ENCODE measurements at places on chromosomes 7 and 10.

- no peak for DNase-seq
These were observed 127.0 kb downstream of the SRPK2 start for GRCh38 chr7:105261689-105262088.

- no peak for DNase-seq
These were observed 63.2 kb upstream of the FHIP2A start for GRCh38 chr10:114758331-114758730.

- no peak for DNase-seq
These were observed 69.0 kb upstream of the NPVF start for GRCh38 chr7:25297278-25297677.

DNA sequence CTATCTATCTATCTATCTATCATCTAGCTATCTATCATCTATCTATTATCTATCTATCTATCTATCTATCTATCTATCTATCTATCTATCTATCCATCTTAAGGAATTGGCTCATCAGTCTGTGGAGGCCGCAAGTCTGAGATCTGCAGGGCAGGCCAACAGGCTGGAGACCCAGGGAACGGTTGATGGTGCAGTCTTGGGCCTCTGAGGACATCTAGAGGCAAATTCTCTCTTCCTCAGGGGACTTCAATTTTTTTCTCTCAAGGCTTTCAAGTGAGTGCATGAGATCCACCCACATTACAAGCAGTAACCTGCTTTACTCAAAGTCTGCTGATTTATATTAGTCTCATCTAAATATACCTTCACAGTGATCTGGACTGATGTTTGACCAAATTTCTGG is 197.0 kb downstream of the GLRX3 start:
- no peak for DNase-seq

DNA sequence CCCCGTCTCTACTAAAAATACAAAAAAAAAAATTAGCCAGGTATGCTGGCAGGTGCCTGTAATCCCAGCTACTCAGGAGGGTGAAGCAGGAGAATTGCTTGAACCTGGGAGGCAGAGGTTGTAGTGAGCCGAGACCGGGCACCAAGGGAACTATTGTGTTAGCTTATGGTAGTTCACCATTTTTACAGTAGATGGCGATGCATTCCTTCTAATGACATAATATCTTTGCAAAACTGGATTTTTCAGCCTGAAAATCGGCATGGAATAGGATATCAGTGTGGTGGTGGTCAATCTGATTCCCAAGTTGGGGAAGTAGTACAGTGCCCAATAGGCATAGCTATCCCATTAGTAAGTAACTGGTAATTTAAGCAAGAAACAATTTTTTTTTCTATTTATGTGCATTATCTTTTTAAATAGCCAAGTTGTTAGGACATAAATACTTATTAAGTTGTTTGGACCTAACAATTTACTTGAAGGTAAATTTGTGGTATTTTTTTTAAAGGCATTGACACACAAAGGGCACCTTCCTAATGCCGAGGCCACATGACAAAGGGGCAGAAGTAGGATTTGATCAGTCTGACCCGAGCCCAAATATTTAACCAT is 17.6 kb upstream of the IMPDH1 start:
- no peak for DNase-seq

DNA sequence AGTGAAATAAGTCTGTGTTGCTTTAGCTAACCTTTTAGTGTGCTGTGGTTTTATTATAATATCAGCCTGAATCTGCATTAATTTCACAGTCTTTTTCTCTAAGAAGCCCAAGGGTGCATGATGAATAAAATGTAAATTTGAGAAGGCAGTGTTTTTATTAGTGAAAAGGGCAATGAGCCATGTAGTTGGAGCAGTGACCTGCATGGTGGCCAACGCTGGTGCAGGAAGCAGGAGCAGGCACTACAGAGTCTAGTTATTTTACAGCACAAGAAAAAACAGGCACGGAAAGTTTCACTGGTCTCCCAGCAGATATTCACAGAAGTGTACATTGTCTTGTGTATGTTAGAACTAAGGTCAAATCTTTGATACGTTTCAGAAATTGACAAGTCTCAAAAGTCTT is 247.8 kb downstream of the CELF2 start:
- DNase-seq: no peak

- DNase-seq: no peak
These were observed 891.2 kb downstream of the PCDH15 start for GRCh38 chr10:53909791-53910190.

- DNase-seq: no peak
These were observed 13.5 kb downstream of the PTPN12 start for GRCh38 chr7:77550586-77550985.

GRCh38 chr10:1186683-1186990 is 130.5 kb downstream of the WDR37 start:
- DNase-seq: no peak

- DNase-seq: no peak
These were observed 959 bp downstream of the PVRIG start for GRCh38 chr7:100220586-100221230.

- DNase-seq: no peak
These were observed 186.8 kb downstream of the COBL start for GRCh38 chr7:51129527-51130472.

GRCh38 chr7:5638994-5639393 is 142.5 kb downstream of the RNF216 start:
- DNase-seq: no peak

- no peak for DNase-seq
These were observed 21.8 kb upstream of the HIPK2 start for GRCh38 chr7:139799586-139799985.

GRCh38 chr10:50275650-50276235 is 24.4 kb upstream of the ASAH2 start:
- DNase-seq: peak; percentile 53

DNA sequence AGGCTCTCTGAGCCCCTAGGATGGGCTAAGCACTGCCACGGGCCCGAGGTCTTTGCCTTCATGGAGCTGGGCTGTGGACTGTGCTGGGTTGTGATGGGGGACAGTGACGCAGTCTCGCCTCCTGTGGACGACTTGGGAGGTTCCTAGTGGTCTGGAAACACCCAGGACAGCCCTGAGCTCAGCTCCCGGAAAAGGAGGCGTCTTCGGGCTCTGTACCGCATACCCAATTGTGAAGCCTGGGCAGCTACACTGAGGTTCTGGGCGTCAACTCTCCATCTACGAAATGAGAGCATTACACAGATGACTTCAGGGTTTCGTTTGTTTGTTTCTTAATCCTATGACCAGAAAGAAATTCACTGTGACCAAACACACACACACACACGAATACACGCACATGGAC is 79.6 kb upstream of the KAT6B start:
- DNase-seq: peak; percentile 22

DNA sequence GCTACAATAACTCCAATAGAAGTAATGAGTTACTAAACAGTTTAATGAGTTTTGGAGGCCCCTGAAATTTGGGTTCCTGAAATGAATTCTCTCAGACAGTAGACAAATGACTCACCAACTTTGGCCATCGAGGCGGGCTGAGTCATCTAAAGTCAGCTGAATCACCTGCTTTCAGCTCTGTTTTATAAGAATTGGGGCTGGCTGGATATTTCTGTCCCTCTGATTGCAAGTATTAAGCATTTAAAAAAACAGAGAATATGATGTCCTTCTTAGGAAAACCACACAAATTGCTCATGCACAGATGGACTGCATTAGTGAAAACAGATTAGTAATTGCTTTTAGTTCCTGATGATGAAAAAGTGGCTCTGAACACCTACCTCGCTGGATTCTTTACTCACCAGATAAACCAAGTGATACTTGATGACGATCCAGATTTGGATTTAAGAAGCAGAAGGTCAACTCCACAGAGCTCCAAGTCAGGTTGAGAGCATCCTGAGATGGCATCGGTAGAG is 59.1 kb downstream of the ZNF365 start:
- no peak for DNase-seq

- no peak for DNase-seq
These were observed 229.7 kb downstream of the CDK14 start for GRCh38 chr7:90825779-90826178.

DNA sequence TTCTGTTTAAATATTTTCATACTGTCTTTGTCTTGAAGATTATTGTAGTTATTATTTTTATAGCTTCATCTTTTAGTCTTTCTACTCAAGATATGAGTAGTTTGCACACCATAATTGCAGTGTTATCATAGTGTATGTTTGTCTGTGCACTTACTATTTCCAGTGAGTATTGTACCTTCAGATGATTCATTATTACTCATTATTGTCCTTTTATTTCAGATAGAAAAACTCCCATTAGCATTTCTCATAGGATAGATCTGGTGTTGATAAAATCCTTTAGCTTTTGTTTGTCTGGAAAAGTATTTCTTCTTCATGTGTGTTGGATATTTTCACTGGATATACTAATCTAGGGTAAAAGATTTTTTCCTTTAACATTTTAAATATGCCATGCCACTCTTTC is 646.2 kb upstream of the GRM3 start:
- DNase-seq: no peak

DNA sequence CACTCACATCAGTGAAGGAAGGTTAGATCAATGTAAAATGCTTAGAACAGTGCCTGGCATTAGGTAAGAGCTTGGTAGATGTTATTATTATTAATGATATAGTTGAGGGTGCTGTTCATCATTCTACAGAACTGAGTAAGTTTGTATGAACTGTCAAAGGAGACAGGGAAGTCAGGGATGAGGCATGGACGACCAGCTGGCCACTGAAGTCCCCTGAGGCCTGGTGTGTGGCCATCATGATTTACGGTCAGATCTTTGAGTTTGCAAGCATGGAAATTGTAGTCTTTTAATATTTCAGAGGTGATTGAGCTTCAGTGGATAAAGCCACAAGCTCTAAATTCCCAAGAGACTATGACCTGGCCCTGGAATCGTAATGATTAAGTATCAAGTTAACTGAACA is 6.9 kb downstream of the ARMC3 start:
- no peak for DNase-seq

DNA sequence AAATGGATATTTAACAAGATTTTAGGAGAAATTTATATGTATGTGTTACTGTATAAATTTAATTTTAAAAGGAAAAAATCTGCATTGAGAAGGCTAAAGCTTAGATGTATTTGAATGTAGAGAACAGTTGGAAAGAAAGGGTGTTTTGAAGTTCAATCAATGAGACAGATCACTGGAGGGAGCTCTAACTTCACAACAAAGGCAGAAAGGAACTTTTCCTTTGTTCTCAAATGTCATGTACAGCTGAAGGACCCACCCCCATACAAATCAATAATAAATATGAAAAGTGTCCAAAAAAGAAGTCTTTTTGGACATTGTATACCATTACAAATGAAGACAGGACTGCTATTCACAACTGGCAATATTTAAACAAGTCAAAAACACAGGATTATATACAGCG is 403.4 kb downstream of the DNAJB9 start:
- DNase-seq: no peak

DNA sequence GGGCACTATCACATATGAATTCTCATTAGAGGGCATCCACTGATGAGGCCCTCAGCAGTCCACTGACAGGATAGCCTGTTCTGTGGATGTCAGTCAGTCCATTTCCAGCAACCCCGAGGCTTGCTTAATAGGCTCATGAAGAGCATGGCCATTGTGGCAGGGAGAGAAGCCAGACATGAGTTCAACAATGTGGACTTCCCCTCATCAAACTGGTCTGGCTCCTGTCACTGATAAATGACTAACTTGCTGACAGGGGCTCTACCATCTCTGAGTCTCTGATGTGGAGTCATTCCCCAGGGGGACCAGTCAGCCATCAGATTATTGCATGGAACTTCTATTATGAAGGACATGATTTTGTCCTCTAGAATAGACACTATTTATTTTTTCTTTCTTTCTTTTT is 19.8 kb upstream of the TRIL start:
- no peak for DNase-seq

DNA sequence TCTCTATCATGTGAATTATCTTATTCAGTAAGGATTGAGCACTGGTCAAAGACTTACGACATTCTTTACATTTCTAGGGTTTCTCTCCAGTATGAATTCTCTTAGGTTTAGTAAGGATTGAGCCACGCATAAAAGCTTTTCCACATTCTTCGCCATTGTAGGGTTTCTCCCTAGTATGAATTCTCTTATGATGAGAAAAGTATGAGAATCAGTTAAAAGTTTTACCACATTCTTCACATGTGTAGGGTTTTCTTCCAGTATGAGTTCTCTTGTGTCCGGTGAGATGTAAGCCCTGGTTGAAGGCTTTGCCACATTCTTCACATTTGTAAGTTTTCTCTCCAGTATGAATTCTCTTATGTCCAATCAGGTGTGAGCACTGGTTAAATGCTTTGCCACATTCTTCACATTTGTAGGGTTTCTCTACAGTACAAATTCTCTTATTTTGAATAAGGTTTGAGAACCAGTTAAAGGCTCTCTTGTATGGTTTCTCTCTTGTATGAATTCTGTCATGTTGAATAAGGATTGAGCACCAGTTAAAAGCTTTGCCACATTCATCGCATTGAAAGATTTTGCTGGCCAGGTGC is 445.9 kb downstream of the ZNF479 start:
- no peak for DNase-seq

DNA sequence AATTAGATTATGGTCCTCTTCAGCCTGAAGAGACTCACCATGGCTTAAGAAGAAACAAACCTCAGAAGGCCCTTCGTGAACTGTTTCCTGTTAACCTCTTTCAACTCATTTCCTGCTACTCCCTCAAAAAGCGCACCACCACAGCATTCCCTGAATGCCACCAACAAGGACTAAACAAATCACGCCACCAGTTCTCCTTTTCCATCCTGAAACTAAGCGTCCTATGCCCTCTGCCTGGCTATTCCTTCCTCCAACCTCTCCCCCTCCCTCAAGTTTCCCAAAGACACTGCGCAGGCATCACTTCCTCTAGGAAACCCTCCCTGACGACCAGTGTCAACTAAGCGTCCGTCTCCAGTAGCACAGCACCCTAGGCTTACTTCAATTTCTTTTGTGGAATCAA is 12.0 kb downstream of the YWHAG start:
- no peak for DNase-seq

DNA sequence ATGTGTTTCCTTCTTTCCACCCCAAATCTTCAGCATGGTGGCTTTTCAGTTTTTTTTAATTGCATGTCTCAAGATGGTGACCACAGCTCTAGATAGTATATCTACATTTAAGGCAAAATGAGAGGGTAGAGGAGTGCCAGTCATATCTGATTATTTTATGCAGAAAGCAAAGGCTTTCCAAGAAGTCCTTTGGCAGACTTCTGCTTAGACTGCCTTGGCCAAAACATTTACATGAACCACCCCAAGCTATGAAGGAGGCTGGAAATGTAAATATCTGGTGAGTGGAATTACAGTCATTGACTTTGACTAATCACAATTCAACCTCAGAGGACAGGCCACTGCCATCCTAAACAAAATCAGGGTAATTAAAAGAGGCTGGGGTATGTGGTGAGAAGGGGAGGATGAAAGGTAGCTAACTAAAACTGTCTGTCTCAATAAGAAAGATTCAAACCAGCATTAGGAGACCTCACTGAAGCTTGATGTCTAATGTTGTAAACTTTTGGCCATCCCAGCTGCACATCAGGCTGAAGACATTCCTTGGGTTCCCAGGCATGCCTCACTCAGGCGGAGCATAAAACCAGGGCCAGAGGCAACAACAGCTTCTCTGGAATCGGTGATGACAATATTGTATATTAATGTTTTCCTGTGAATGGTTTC is 53.4 kb downstream of the PPP1R3C start:
- no peak for DNase-seq

GRCh38 chr7:485188-486081 is 34.2 kb downstream of the PDGFA start:
- no peak for DNase-seq

Measured in left lobe of liver (tissue), 2 donors.